CD4-positive, alpha-beta T cell treated with Interleukin-2 at 100 ng/mL for 4 hours (primary cell): ENCODE measurements at places on chromosomes 5 and 9.

GRCh38 chr9:115262477-115262876, 144.5 kb upstream of the TNC start:
- no peak for DNase-seq

DNA sequence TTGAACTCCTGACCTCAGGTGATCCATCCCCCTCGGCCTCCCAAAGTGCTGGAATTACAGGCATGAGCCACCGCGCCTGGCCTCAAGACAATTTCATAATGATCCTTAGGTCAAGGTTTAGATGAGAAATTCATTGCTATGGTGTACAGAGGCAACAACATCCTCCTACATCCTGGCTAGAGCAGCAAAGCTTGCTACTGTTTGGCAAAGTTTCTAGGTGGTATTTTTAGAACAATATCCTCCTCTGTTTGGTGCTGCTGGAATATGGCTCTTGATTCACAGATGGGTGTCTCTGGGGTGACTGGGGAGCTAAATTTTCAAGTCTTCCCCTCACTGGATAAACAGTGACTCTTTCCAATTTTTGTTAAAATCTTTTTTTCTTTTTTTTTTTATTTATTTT, 30.6 kb downstream of the CRHBP start:
- DNase-seq, result no peak

DNA sequence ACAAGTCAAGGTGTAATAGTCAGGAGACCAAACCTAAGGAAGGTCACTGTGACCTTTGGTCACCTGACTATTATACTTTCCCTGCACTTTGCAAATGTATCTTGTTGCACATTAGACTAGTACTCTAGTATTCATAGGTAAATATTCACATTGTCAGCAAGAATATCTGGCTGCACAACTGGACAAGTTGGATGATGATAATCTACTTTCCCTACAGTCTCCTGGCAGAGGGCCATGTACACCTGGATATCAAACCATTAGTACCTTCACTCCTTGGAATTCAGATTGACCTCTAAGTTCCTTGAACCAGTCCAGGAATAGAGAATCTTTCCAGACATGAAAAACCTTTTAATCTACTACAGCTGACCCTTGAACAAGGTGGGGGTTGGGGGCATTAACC, 344.8 kb downstream of the DEPDC1B start:
- DNase-seq, result no peak

GRCh38 chr5:167820101-167820990, 471.1 kb upstream of the WWC1 start:
- DNase-seq, result no peak

DNA sequence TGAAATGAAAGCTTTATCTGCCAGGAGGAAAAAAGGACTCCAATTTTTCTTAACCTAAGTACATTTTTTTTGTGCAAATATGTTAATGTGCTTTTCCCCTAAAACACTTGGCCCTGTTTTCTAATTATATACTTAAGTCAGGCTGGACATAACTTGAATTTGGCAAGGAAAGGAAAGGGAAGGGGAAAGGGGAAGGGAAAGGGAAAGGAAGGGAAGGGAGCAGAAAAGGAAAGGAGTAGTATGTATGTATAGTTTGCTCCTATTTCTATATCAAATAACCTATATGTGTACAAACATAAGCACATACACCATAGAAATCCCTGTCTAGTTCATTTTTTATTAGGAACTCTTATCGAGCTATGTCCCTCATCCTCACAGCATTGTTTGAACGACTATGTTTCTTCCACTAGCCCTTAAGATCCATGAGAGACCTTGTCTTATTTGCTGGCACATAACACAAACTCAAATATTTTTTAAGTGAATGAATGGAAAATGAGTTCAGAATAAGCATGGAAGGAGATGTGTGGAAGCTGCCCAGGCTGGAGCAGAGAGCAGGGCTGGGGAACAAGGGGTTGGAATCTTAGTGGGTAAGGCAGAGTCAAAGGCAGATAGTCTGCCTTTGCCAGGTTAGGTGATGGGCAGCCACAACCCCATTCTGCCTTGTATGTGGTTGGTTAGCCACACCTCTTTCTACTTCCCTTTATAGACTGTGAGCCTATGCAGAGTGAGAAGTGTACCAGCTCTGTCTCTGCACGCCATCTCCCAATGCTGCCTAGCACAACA, 70.0 kb downstream of the KLHL3 start:
- DNase-seq, result peak; percentile 44

DNA sequence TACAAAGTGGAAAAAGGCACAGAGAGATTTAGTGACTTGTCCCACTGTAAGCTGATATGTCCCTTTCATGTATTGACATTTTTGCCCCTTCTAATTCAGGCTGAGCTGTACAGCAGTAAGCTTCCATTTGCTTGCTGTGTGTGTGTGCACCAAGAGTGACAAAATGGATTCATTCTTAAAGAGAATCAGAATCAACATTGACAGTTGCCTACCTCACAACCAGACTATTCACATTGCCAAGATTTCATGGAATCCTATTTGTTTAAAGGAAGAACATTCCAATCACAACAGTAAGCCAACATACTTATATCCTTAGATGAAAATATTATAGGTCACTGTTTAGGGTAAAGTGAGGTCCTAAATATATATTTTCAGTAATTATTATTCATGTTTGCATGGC, 102.6 kb downstream of the TMEM232 start:
- no peak for DNase-seq

DNA sequence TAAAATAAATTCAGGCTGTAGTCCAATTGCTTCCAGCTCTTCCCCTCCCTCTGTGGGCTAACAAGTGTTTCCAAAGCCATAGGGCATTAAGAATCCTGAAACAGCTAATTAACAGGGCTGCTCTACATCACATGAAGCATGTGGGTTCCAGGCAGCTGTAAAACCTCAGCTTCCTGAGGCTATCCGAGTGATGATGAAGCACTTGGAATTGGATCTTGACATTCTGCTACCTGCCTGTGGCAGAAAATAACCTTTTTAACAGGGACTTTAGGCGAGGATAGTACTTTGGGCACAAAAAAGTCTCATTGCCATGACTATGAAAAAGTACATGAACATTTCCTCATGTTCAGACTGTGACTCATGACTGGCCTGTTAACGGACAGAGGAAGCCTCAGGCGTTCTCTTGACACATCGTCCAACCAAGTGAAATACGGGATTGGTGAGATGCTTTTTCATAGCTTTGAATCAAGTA, 107.2 kb downstream of the PDE4D start:
- DNase-seq, result no peak

DNA sequence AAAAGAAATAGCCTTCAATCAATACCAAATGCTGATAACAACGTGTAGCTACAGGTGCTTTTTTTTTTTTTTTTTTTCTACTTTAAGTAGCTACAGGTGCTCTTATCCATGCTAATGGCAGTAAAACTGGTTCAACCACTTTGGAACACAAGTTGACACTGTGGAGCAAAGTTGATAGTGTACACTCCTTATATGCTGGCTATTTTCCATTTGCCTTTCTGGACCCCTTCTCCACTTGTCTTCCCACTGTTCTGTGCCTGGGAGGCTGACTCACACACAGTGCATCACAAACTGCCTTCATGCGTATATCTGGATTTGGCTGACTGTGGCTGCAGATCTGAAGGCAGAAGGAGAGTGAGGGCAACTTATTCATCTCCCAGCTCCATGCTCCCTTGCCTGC, 247.9 kb downstream of the MSX2 start:
- DNase-seq, result no peak

- peak; percentile 63 for DNase-seq
Measured at GRCh38 chr5:177412603-177413233, 3.4 kb upstream of the F12 start.

- no peak for DNase-seq
Measured at GRCh38 chr9:124239249-124240073, 18.3 kb upstream of the NEK6 start.

- DNase-seq, result no peak
Measured at GRCh38 chr5:34411470-34412346, 244.4 kb upstream of the RAI14 start.

- no peak for DNase-seq
Measured at GRCh38 chr9:16542290-16542689, 328.2 kb downstream of the BNC2 start.

GRCh38 chr9:35827486-35827885, 1.0 kb downstream of the FAM221B start:
- DNase-seq, result no peak

GRCh38 chr9:32906213-32906612, 95.2 kb downstream of the APTX start:
- no peak for DNase-seq

DNA sequence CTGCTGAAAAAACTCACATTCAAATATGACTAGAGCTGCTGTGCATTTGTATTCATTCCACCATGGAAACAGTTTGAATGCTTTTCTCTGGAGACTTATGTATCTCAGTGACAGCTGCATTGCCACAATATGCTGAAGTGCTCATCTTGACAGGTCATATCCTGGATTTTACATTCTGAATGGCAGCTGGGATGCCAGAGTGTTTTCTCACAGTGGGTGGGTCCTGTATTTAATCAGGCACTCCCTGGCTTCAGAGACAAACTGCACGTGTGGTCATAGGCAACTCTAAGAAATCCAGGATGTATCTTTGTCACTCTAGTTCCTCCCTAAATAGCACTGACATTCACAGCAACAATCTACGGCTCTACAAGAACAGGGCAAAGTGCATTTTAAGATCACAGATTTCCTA, 75.6 kb downstream of the ST8SIA4 start:
- no peak for DNase-seq

GRCh38 chr9:3968891-3969290, 331.0 kb downstream of the GLIS3 start:
- no peak for DNase-seq

- no peak for DNase-seq
Measured at GRCh38 chr5:96629774-96630173, 32.4 kb upstream of the CAST start.

- DNase-seq, result no peak
Measured at GRCh38 chr5:169296419-169297143, 4.4 kb downstream of the SLIT3 start.

DNA sequence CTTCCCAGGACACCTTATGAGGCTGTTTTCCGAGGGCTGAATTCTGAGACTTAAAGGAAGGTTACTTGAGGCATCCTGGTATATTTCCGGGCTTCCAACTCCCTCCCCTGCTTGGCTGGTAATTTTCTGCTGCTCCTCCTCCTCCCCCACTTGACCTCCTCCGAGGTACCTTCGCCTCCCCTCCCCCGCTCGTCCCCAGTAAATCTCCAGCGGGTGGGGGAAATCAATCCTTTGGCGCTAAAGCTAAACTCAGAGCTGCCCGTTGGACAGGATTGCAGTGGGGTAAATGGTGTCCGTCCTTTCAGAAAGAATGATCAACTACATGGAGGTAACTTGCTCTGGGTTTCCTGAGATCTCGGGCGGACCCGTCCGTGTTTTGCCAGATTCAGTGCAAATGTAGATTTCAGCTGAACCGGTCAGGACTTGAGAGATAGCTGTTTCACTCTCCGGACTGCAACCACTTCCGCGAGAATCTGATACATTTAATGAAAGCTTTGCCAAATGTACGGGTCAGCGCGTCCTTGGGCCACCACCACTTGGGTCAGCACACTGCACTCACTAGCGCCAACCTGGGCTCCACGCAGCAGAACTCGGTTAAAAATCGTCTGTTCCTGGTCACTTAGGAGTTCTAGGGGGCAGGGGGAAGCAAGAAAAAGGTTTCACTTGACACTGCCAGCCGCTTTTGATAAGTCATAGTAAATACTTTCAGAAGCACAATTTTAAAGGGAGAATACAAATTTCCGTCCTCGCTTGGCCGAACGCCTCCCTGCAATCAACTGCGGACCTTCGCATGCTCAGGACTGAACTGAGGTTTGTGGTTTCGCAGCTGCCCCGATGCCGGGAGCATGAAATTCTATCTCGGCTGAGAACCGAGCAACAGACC, 4.6 kb upstream of the ISL1 start:
- DNase-seq, result no peak

GRCh38 chr9:108396611-108397010, 459.2 kb downstream of the ACTL7B start:
- DNase-seq, result no peak

DNA sequence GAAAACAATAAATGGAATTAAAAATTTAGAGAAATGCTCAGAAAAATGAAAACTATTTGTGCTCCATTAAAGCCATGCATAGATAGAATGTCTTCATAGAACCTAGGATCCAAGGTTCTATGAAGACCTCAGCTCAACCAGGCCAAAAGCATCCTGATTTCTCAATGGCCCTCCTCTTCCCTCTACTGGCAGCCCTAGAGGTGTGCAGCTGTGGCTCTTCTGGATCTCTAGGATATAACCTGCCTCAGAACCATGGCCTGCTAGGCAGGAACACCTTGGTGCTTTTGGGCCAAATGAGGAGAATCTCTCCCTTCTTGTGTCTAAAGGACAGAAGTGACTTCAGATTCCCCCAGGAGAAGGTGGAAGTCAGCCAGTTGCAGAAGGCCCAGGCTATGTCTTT, 15.1 kb downstream of the IFNA1 start:
- DNase-seq, result peak; percentile 27

DNA sequence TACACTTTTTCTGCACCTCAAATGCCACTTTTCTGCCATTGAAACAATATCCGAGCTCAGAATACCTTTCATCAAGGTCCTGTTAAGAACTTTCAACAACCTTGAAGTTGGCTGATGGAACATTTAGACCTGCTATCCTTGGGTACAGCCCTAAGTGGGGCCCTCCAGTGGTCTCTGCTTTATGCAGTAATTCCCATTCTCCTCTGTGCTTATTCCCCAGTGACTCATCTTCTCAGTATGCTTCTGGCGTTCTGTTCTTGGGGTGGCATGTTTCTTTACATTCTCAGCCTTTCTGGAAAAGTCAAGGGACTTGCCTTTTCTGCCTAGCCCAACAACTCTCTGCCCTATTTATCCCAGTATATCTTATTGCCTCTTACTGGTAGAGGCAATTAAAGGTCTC, 7.1 kb downstream of the ANP32B start:
- DNase-seq, result no peak

GRCh38 chr5:33688066-33688465, 203.7 kb downstream of the ADAMTS12 start:
- DNase-seq, result no peak

DNA sequence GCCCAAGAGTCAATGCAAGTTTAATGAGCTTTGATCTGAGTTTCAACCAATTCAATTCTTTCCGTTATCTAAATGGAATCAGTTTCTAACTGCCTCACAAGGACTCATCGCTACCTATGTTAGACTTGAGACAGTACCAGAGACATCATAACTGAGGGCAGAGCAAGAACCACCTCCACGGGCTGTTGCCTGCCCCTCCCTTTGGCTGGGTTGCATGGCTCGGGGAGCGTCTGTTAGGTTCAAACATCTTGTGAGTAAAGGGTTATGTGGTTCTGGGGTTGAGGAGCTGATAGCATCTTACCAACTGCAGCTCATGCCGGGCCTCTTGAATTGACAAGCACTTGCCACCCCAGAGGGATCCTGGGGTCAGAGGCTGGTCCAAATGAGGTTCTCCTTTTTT, 457.9 kb downstream of the ENC1 start:
- DNase-seq, result no peak

GRCh38 chr9:121073038-121073437, 1.7 kb upstream of the CNTRL start:
- no peak for DNase-seq

- no peak for DNase-seq
Measured at GRCh38 chr5:143527808-143528207, 124.3 kb upstream of the NR3C1 start.

DNA sequence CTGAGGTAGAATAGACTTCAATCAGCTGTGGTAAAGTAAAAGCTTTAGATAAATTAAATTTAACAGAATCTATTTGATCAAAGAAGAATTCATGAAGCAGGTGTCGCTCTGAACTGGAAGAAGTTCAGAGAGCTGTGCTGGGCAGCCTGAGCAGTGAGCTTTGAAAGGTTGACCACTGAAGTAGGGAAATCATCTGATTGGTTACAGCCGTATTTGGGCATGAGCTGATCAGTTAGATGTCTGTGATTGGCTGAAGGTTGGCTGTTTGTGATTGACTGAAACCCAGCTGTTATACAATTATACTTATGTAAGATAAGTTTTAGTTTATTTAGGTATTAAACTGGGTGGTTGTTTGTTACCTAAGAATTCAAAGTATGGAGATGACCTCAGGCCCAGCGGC, 1174.6 kb downstream of the CDH9 start:
- no peak for DNase-seq
